ENCODE measurements at places on chromosomes 7 and 10. TPM values are rescaled to one million over a fixed set of nuclear protein-coding genes. Genes with fewer than 3 reads are reported as not detected.

EPO gene
- total RNA-seq: not detected

TMEM130 gene
- 0.57 TPM for total RNA-seq

NACAD gene
- 5.5 TPM for total RNA-seq

ERVW-1 gene
- total RNA-seq: not detected

GIMAP6 gene
- total RNA-seq: 0.18 TPM

TIAL1 gene
- 48.7 TPM for total RNA-seq

CPXM2 gene
- 64.0 TPM for total RNA-seq

ANXA11 gene
- total RNA-seq: 51.1 TPM

DLX5 gene
- total RNA-seq: not detected

OPTN gene
- 107 TPM for total RNA-seq

NPTX2 gene
- 2.5 TPM for total RNA-seq

TCAF2 gene
- 1.6 TPM for total RNA-seq

LIPM gene
- 0.82 TPM for total RNA-seq

CYP3A7 gene
- total RNA-seq: 0.74 TPM

NODAL gene
- not detected for total RNA-seq

CYP3A5 gene
- total RNA-seq: 1.1 TPM

EVX1 gene
- total RNA-seq: not detected

GPR37 gene
- 7.0 TPM for total RNA-seq

PALD1 gene
- total RNA-seq: 0.18 TPM

RNF148 gene
- total RNA-seq: 0.63 TPM

IQUB gene
- 0.81 TPM for total RNA-seq

TSPAN13 gene
- total RNA-seq: not detected

ACTL6B gene
- not detected for total RNA-seq

CPEB3 gene
- 1.7 TPM for total RNA-seq

SYT15 gene
- total RNA-seq: 0.41 TPM

ASB10 gene
- not detected for total RNA-seq

KLLN gene
- 2.0 TPM for total RNA-seq

OPN4 gene
- total RNA-seq: not detected

GHRHR gene
- total RNA-seq: not detected

HOXA7 gene
- total RNA-seq: not detected

RBM33 gene
- total RNA-seq: 72.1 TPM

LIPJ gene
- 0.09 TPM for total RNA-seq

NUTM2A gene
- total RNA-seq: 0.33 TPM

GJC3 gene
- not detected for total RNA-seq
